ENCODE measurements at places on chromosomes 13 and 19.

GRCh38 chr13:45932676-45933075 lies 81.1 kb upstream of the SIAH3 start:
- DNase-seq: no peak

GRCh38 chr19:289651-290371 lies 1.4 kb downstream of the PLPP2 start:
- DNase-seq: no peak

DNA sequence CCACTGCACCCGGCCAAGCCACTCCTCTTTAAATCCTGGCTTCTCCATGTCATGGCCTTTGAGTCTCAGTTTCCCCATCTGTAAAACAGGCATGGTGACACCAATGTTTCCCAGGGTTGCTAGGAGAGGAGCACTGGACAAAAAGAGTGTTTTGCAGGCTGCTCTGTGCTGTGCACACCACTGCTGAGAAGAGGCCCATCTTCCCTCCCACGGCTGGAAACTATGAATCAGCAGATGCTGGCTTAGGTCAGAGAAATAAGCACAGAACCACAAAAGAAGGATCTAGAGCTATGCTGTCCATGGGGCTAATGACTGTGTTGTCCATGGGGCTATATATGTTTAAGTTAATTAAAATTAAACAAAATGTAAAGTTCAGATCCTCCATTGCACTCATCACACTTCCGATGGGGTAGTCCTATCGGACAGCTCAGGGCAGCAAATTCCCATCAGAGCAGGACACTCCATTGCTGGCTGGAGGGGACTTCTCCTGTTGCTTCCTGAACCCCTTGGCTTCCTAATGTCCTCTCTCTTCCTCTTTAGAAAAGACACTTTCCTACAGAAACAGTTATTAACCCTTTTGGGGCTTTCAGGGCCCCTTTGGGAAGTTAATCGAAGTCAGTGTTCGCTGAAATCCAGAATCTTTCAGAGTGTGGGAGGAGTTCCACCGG lies 37.1 kb downstream of the TSHZ3 start:
- no peak for DNase-seq

DNA sequence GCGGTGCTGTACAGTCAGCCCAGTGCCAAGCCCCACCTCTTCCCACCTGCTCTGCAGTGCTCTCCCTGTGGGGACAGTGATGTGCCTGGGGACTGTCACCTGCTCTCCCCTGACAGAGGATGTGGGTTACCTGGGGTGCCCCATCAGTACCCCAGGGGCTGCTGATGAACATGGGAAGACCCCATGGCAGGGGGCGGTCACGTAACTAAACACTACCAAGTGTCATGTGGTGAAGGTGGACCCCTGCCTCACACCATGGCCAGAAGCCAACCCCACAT lies 12.7 kb downstream of the KDM4B start:
- no peak for DNase-seq

GRCh38 chr13:93356469-93356868 lies 129.9 kb downstream of the GPC6 start:
- no peak for DNase-seq

- no peak for DNase-seq
Observed at GRCh38 chr13:107715496-107715895, 499.8 kb downstream of the LIG4 start.

- no peak for DNase-seq
Observed at GRCh38 chr19:18672044-18672451, 11.4 kb upstream of the CRTC1 start.

DNA sequence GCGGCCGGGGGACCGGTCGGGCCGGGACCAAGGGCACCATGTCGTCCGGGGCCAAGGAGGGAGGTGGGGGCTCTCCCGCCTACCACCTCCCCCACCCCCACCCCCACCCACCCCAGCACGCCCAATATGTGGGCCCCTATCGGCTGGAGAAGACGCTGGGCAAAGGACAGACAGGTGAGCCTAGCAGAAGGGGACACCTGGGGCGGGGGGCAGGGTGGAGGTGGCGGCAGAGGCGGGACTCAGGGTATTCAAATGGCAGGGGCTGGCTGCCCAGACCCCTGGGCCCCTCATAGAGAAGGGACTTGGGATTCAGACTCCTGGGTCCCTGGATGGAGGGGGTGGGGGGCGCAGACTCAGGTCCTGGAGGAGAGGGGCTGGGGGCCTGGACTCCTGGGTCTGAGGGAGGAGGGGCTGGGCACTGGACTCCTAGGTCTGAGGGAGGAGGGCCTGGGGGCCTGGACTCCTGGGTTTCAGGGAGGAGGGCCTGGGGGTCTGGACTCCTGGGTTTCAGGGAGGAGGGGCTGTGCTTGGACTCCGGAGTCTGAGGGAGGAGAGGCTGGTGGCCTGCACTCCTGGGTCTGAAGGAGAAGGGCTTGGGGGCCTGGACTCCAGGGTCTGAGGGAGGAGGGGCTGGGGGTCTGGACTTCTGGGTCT lies 735 bp downstream of the BRSK1 start:
- no peak for DNase-seq
